HS-27A (cell line): ENCODE measurements at places on chromosomes 4 and X.

GRCh38 chr4:95640311-95640710, 91.5 kb upstream of the UNC5C start:
- DNase-seq = no peak

DNA sequence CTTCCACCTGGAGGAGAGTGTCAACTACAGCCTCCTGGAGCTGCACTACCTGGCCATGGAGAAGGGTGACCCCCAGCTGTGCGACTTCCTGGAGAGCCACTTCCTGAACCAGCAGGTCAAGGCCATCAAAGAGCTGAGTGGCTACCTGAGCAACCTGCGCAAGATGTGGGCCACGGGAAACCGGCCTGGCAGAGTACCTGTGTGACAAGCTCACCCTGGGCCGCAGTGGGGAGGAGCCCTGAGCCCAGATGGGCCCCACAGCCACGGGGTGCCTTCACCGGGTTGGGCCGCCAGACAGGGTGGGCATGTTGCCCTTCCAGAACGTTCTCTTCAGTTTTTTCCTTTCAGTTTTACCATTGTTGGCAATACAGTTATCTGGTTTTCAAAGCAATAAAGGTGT, 15.2 kb upstream of the FAM47A start:
- no peak for DNase-seq

DNA sequence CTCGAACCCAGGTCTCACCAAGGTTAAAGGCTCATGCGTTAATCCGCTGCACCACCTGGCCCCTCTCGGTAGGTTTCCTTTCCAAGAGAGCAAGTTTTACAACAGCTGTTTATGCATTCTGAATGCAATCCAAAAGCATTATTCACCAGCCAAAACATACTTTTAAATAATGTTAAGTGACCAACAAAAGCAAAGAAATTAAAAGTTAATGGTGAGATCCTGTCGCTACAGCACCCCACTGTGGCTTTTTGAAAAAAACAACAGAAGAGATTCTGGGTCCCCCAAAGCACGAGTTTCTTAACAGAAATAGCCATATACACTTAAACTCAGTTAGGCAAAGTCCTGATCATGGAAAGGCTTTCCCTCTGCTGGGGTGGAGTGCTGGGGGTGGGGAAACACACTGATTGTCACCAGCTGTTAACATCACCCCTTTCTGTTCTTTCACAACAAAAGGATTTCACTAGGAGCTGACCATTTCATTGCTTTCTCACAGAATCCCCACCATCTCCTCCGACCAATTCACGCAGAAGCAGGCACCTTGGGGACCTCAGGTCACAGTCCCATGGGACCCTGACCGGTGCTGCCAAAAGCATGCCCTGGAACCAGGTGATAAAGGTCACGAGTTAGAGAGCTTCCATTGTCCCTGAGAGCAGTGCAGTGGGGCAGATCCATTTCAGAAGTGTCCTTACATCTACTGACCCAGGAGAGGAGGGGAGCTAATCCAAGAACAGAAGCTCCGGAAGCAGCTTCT, 51.2 kb downstream of the ZNF827 start:
- no peak for DNase-seq

DNA sequence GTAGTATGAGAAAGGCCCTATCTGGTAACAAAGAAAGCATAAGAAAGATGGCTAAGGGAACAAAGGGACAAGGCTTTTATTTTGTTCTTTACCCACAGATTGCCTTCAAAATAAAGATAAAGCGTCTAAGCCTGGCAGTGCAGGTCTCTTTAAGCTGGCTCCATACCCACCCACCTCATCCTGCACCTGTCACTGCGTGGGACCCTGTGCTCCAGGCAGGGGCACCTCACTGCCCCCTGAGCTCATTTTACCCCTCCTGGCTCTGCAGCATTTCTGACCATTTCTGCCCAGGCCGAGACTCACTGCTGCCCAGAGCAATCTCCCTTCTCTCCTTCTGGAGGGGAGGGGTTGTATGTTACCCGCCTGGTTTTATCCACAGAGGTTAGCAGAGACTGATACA, 1.7 kb upstream of the CYP4V2 start:
- no peak for DNase-seq

GRCh38 chr4:10983885-10984640, 299.5 kb upstream of the CLNK start:
- DNase-seq = no peak

DNA sequence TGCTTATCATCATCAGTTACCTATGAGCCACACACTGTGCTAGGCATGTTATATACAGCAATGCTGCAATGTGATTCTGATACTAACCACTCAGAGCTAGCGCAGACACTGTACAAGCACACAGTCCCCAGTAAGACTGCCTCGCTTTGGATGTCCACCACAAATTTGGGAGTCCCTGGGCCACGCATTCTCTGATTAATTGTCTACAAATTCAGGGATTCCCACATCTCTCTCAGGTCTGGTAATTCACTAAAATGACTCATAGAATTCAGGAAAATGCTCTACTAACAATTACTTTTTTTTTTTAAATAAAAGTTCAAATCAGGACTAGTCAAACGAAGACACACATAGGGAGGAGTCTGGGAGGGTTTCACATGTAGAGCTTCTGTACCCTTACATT, 652.1 kb upstream of the AADAT start:
- no peak for DNase-seq

DNA sequence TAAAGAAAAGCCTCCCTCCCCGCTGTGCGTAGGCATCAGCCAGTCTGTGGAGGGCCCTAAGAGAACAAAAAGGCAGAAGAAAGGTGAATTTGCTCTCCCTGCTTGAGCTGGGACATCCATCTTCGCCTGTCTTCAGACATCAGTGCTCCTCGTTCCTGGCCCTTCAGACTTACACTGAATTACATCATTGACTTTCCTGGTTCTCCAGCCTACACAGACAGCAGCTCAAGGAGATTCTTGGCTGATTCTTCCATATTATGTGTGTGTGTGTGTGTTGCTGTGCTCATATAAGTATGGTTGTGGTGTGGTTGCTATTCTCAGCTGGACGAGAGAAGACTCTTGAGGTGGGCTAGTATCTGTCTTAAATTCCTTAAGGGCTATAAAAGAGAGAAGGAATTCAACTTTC, 35.5 kb upstream of the CD99L2 start:
- no peak for DNase-seq

DNA sequence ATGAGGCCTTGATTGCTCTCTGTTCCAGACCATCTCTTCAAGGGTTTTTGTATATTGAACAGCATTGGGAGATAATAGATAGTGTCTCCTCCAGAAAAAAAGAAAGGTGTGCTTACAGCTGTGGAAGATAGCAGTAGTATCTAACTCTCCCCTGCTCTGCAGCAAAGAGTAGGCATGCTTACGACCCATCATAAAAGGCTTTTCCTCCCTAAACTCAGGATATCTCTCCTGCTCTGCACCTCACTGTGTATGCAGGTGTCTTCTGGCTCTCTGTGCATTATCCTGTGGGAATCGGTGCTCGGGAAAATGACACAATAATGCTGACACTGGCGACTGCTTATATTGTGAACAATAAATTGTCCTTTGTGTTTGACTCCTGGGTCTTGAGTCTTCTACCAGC, 216.0 kb downstream of the RAB28 start:
- no peak for DNase-seq

- no peak for DNase-seq
Measured at GRCh38 chr4:180437601-180438000, 1805.6 kb upstream of the TENM3 start.

DNA sequence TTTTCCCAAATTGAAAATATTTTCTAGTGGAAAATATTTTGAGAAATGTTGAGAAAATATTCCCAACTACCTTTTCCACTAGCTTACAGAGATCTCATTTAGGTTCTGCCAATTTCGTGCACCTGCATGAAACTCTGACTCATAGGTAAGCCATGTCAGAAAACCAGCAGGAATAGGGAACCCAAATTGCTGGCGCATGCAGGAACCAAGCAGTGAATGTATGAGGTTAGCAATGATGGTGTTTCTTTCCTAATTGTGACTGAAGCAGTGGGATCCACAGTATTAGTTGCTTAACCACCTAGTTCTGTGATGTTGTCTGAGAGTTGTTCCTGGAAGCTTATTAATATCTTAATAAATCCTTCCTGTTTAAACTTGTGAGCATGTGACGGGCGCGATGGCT, 381.0 kb upstream of the TRAM1L1 start:
- no peak for DNase-seq

DNA sequence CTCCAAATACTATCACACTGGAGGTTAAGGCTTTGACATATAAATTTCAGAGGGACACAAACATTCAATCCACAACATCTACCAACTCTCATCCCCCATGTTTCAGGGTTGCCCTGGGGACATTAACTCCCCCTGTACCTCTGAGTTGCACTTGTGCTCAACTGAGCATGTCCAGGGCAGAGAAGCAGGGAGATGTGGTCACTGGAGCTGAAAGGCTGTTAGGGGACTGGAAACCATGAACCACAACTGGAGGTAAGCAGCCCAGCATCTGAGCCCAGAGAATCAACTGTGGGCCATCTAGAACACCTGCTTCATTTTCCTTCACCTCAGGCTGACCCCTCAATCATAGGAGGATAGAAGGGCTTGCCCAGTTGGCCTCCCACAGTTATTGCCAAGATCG, 641.1 kb downstream of the MID1IP1 start:
- no peak for DNase-seq

GRCh38 chr4:72405417-72405816, 163.6 kb downstream of the ADAMTS3 start:
- no peak for DNase-seq

DNA sequence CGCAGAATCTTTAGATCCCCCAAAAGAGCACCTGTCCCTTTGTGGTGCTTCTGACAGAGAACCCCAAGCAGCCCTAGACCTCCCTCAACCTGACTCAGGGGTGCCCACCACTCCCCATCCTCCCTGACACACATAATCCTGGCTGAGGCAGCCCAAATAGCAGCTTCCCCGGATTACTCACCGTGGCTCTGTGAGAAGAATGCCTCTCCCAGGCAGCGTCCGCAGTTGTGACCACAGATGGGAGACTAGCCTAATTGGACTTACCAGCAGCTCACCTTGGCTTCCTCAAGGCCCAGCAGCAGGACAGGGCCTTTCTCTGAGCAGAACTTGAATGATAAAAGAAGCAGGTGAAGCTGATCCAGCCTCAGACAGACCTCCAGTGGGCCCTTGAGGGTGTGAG, 10.3 kb upstream of the ODAPH start:
- DNase-seq = no peak

GRCh38 chrX:16874458-16875095, 4.4 kb upstream of the RBBP7 start:
- DNase-seq = no peak

DNA sequence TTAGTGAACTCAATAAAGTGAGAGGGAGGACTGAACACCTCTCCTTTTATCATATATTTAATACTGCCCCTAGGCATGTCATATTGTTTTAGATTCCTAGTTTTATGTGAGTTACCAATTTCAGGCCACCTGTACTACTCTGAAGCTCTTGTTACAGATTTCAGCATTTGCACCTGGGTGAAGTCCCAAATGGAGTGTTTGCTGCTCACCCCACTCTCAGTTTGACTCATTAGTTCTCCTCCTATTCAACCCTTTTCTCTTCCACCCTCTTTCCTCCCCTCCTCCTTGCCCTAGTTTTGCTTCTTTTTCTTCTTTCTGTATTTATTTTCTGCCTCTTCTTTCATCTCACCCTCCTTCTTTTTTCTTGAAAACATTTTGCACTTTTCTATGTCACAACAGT, 1852.2 kb upstream of the IGFBP7 start:
- no peak for DNase-seq

GRCh38 chrX:18441780-18442367, 16.5 kb downstream of the CDKL5 start:
- no peak for DNase-seq

DNA sequence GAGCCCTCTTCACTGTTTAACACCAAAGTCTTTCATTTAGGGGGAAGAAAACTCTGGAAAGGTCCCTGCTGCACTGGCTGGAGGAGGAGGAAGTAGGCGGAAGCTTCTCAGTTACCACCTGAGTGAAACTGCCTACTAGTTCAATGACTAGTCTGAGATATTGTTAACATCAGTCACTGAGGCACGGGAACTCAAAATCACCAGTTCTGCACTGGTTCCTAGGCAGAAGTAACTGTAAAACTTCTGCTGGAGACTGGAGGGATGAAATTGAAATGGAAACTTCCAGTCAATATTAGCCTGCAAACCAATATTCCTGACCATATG, 178.3 kb downstream of the SNCA start:
- no peak for DNase-seq

- DNase-seq = no peak
Measured at GRCh38 chrX:123773258-123773988, 40.6 kb upstream of the THOC2 start.

DNA sequence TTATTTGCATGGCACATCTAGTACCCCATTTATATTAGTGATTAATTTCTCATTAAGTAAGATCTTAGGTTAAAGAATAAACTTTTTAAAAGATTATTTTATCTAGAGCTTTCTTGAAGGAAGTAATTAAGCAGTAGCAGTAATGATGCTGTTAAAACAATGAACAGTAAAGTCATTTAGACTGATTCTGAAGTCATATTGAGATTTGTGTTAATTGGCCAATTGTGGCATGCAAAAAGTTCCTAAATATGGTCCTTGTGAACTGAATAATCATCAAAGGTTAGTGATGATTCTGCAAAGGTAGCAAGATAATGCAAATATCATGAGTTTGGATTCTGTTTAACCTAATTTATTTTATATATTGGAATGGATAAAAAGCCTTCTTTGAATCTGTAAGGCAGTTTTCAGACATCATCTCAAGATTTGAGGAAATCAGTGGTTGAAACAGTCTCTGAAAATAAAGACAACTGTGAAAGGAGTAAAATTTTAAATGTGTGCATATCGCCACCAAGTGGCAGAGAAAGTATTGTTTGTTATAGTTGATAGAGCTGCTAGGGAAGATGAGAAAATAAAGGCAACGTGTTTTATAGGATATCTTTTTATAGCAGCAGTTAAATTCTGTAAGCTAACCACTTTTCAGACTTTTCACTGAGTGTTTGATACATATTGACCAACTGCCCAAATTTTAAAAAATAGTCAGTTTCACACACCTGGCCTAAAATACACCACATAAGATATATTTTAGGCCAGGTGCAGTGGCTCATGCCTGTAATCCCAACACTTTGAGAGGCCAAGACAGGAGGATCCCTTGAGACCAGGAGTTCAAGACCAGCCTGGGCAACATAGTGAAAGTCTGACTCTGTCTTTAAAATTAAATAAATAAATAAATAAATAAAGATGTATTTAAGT, 79.6 kb downstream of the CCKAR start:
- DNase-seq = peak; percentile 39

DNA sequence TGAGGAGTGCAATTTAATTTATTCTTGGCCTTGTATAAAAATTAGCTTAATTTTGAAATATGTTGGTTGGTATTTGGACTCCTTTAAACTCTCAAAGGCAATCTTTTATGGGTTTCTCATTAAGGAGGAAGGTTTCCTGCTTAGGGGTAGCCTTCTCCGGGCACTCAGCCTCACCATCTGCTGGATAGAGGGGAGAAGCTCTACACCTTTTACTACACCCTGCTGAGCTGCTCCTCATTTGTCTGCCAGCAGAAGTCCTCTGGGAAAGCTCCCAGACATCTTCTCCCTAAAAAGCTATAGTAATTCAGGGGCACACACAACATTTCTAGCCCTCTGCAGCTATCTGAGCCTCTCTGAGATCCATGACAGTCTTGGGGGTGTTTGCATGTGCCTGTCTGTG, 179.1 kb downstream of the SOWAHB start:
- DNase-seq = no peak
